D341Med (cell line): ENCODE measurements at places on chromosomes 2 and 18.

DNA sequence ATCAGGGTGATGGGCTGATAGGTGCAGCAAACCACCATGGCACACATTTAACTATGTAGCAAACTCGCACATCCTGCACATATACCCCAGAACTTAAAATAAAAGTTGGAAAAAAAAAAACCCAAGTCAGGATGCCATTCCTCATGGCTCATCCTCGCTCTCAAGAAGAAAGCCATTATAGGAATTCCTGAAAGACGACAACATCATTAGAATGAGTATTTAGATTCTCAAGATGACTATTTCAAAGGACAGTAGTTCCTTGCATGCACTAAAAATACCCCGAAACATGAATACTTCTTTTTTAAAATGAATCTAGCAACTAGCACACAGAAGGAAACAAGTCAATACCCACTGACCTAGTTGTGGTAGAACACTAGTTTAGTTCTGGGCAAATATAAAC lies 285.8 kb upstream of the REV1 start:
- no peak for DNase-seq

DNA sequence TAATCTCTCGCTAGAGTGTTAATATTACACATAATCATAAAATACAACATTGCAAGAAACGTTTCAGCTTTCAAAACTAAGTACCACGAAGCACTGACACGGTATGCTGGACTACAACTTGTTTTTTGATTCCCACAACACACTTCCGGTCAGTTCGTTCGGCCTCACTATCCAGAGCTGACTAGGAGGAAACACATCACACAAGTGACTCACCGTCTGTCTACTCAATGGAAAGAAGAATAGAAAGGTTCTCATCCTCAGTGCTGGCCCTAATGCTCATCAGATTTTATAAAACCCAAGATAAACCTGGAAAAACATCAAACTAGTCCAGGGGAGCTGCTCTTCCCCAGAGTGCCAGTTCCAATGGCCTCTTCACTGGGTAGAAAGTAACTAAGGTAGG lies 42.9 kb downstream of the ZNF385B start:
- DNase-seq = no peak

DNA sequence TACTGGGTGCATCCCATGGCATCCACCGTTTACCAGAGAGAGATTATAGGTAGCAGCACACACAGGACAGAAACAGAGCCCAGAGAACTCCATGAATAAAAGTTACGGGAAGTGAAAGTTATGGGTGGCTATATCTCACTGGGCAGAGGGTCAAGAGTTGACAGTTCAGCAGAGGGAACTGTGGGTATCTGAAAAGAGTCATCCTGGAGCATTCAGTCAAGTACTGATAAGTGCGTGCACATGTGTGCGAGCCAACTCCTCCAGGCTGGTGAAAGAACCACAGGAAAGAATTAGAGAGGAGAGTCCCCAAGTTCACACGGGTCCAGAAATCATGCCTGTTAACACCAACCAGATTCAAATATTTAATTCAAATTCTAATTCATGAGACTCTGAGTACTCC lies 1588.2 kb downstream of the LRP1B start:
- no peak for DNase-seq

- no peak for DNase-seq
Measured at GRCh38 chr18:40357536-40357935, 1597.5 kb upstream of the PIK3C3 start.

- DNase-seq = no peak
Measured at GRCh38 chr2:119700866-119701265, 21.9 kb downstream of the TMEM177 start.

- DNase-seq = no peak
Measured at GRCh38 chr2:239312081-239312511, 88.7 kb downstream of the HDAC4 start.

- no peak for DNase-seq
Measured at GRCh38 chr18:50240080-50240563, 26.2 kb downstream of the CFAP53 start.

DNA sequence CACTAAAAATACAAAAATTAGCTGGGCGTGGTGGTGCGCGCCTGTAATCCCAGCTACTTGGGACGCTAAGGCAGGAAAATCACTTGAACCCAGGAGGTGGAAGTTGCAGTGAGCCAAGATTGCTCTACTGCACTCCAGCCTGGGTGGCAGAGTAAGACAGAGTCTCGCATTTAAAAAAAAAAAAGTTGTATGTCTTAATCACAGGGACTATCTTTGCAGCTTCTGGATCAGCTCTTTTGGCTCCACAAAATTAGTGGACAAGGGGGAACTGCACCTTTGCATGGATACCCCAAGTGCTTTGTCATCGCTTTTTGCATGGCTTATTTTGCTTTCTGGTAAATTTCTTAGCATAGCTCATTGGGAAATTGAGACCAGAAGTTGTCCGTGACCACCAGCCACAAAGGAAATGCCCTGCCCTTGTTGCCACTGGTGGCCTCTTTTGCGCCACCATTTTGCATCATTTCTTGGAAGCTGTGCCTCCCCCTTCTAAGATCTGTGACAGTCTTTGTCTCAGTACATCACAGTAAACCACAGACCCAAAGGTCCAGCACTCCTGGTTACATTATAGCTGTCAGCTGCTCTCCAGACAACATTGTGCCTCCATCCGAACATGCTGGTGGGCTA lies 43.9 kb upstream of the PCBP1 start:
- DNase-seq = no peak

DNA sequence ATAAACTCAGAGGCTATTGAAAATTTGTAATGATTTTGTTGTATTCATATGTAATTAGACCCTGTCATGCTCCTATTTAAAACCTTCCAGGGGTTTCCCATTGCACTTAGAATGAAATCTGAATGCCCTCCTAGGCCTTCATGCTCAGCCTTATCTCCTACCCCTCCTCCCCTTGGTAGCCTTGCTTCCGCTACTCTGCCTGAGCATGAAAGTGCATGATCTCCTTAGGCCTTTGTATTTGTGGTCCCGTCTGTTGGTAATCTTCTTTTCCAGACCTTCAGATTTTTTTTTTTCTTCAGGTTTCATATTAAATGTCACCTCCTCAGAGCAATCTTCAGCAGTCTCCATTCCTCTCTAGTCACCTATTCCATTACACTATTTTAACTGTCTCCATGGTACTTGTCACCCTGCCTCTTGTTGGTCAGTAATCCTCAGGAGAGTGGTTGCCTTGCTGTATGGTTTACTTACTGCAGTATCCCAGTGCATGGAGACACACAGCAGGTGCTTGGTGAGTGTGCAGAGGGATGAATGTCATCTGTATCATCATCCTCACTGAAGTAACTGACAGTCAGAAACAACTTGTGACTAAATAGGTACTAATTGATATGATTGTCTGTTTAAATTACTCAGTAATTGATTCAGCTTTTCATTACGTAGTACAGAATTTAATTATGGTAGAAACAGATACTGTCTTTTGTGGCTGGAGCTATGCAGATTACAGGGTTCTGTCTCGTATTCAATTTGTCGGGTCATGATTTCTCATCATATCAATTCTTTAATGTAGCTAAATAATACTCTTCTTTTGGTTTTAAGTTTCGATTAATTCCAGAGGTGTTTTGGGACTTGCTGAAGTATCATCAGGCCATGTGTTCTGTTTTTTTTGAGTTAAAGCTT lies 63.9 kb downstream of the PHLPP1 start:
- DNase-seq = no peak

- DNase-seq = no peak
Measured at GRCh38 chr18:79589601-79590091, 90.0 kb upstream of the CTDP1 start.

GRCh38 chr2:19898592-19899329 lies 3.0 kb downstream of the TTC32 start:
- DNase-seq = no peak

- no peak for DNase-seq
Measured at GRCh38 chr2:54009549-54009948, 38.8 kb upstream of the PSME4 start.

DNA sequence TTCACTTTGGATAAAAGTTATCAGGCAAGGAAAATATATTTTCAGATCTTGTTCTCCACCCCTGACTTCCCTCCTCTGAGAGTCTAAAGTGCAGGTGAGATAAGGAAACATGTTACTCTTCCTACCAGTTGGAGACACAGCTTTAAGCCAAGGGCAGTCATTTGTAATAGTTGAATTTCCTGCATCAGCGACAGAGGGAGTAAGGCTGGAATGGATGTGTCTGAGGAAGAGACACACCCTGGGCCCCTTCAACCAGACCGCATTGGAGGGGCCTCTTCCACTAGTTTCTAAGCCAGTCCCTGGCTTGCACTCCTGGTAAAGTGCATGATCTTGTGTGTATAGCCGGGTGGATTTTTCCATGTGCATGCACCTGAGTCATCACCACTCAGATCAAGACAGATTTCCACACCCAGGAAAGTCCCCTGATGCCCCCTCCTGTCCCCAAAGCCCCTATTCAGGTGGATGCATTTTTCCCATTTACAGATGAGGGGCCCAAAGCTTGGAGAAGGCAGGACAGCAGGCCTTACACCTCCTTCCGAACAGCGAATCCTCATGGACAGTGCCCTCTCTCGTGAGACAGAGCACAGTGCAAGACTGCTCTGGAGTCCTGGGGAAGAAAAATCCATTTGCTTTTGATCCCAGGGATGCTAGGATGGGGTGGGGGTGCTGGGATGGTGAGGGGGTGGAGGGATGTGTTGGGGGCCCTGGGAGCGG lies 66.7 kb upstream of the SH3RF3 start:
- DNase-seq = no peak

DNA sequence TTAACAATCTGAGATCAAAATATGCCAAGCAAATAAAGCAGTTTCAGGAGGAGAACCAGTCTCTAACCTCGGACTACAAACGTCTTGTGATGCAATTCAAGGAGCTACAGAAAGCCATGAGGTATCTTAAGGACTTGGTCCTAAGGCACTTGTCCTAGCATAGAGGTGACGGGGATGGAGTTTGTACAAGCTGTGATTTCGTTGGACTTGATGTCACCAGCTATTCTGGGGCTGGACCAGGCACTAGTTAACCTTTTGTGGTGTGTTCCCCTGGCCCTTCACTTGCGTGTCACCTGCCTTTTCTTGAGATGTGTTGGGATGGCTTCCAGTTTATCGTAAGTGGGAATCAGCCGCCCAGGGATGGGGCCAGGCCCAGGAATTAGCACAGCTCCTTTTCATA lies 33.7 kb downstream of the OTOF start:
- peak; percentile 5 for DNase-seq
